Nucleus accumbens (tissue), 56 donors: ENCODE measurements at places on chromosomes 4 and X.
A peak's percentile ranks its signal among the peaks of the same experiment; 100 is the strongest.

- DNase-seq = no peak
Measured at GRCh38 chrX:68692651-68693050, 45.2 kb downstream of the STARD8 start.

DNA sequence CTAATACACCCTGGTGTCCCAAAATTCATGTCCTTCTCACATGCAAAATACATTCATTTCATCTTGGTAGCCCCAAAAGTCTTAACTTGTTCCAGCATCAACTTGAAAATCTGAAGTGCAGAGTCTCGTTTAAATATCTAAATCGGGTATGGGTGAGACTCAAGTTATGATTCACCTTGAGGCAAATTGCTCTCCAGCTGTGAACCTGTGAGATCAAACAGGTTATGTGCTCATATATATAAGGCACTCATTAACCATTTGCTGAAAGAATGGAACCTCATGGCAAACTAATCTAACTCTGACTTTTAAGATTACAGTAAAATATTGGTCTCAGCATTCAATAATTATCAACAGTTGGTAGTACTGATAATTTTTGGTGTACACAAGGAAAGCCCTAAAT lies 55.5 kb downstream of the PDLIM5 start:
- DNase-seq = no peak

DNA sequence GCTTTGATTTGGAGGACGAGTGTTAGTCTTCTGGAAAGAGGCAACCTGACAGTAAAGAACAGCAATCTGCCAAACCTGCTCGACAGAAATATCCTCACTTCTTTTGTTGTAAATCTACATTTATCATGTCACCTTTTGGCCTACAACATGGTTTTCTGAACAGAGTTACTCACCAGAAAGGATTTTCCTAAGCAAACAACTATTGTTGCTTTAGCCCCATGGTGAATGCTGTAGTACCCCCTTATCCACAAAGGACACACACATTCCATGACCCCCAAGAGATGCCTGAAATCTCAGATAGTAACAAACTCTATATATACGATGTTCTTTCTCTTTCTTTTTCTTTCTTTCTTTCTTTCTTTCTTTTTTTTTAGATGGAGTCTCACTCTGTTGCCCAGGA lies 42.7 kb downstream of the TMEM150C start:
- no peak for DNase-seq

GRCh38 chrX:30153881-30154260 lies 61.5 kb upstream of the MAGEB2 start:
- DNase-seq = no peak

DNA sequence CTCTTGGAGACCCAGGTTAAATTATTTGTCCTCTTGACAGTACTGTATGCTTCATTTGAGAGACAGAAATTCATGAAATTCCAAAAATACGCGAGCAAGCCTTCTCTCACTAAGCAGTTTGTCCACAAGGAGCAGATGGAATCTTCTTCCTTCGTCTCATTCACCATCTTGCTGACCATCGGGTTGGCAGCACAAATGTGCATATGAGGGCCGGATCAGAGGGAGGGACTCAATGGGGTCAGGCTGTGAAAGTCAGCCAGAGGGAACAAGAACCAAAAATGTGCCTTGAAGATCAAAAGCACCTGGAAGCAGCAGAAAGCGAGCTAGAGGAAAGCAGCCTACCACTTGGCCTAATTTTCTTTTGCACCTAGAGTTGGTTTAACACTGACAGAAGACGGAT lies 16.4 kb downstream of the NHSL2 start:
- no peak for DNase-seq

DNA sequence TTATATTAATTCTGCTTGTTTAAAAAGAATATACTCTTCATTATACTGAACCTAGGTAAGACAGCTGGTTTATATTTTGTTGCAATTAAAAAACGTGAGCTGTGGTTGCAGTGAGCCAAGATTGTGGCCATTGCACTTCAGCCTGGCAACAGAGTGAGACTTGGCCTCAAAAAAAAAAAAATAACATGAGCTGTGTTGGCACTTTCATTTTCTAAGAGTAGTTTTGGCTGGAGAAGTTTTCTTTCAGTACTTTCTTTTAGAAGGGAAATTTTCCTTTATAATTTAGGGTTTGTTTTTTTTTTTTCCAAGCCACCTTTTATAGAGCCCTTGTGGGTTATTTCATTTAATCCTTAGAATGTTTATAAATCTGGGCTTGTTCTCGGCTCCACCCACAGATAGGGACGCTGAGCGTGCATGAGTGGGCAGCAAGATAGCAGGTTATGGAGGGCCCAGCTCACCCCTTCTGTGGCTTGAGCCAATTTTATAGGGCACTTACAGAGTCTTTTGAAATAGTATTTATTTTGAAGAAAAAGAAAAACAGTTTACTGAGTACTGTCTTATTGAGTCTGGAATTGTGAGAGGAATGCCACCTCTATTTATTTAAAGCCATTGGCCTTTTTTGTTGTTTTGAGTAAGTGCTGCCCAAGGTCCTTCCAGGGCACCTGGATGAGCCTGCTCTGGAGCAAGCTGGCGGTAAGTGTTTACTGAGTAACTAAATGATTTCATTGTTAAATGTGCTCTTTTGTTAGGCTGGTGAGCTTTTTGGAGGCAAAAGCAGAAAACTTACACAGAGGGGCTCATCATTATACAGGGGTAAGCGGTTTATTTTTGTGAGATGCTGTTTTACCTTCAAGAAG lies 60.9 kb downstream of the HTT start:
- DNase-seq = no peak

GRCh38 chrX:41167888-41168287 lies 82.6 kb downstream of the USP9X start:
- DNase-seq = no peak

- DNase-seq = no peak
Measured at GRCh38 chrX:115559672-115560071, 1.3 kb upstream of the PLS3 start.

- DNase-seq = peak; percentile 65
Measured at GRCh38 chr4:10063544-10064300, 42.4 kb upstream of the SLC2A9 start.

DNA sequence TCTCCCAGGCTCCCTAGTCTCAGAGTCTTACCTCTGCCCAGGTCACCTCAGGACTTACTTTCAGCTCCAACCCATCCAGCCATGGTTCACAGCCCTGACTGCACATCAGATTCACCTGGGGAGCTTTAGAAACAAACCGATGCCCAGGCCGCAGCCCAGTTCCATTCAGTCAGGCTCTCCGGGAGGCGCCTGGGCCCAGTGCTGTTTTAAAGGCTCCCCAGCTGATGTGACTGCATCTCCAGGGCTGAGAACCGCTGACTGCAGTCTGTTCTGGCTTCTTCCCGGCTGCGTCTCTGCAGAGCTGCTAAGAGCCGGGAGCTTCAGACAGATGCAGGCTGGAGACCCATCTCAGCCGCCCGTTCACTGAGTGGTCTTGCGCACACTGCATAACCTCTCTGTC lies 44.4 kb upstream of the LGI2 start:
- no peak for DNase-seq

GRCh38 chrX:14039344-14039743 lies 9.7 kb upstream of the GEMIN8 start:
- no peak for DNase-seq

- DNase-seq = peak; percentile 37
Measured at GRCh38 chrX:150482537-150483206, 85.7 kb upstream of the MTM1 start.

DNA sequence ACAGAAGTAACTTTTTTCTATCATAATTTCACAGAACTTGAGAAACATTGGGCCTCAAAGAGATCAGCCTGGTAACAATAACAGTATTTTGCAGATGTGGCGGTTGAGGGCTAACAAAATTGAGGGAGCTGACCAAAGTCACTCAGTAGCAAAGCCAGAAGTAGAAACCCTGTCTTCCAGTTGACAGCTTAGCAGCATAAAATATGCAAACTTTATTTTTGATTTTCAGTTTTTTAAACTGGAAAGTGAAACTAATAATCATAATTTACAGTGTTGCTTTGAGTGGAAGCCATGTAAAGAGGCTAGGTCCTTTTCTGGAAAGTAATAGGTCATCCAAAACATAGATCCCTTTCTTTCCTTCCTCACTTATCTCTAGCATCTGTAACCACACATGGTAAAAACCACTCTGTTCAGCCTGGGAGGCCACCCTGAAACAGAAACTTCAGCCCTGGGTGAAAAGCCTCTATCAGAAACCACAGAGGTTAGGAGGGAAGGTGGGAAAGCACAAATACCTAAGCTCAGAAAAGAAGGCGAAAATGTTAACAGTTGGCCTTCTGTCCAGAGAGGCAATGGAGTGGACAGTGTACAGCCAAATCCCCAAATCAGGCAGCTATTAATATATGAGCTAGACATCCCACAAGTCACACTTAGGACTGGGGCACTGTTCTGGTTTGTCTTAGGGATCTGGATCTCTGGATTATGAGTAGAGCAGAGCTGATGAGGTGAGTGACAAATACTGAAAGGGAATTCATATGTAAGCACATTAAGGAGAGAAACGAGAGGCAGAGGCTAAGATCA lies 61.1 kb upstream of the ARSJ start:
- DNase-seq = no peak

- DNase-seq = no peak
Measured at GRCh38 chr4:15213302-15213970, 211.2 kb downstream of the CPEB2 start.

DNA sequence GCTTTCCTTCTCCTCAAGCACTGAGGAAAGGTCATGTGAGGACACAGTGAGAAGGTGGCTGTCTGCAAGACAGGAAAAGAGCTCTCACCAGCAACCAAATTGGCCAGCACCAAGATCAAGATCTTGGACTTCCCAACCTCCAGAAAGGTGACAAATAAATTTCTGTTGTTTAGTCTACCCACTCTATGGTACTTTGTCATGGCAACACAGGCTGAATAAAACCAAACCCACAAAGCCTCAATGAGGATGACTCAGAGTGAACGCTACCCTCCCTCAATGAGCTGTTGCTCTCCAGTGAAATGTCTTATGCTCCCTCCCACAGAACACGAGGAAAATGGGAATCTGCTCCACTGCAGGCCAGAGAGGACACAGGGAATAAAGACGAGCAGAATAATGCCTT lies 244.1 kb downstream of the RAB28 start:
- no peak for DNase-seq

GRCh38 chr4:36712013-36712412 lies 430.6 kb downstream of the DTHD1 start:
- DNase-seq = no peak

DNA sequence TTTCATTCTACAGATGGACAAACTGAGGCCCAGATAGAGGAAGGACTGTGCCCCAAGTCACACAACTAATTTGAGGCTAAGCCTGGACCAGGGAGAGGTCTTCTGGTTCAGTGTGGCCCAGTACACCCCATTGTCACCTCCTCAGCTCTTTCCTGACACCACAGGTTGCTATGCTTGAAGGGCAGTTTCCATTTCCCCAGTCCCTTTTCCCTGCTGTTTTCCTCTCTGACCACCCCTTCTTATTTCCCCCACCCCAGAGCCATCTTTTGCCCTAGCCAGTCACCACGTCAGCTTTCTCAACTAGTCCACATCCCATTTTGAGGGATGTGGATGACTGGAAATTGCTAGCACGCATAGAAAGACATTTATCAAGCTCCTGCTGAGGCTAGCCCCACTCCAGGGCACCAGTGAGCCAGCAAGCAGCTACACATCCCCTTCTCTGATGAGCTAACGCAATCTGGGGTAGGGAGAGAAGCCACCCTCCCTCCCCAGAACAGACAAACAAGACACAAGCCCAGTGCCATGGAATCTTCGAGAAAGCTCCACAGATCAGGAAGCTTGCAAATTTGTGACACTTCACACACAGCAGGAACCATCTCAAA lies 1.3 kb downstream of the GABRE start:
- DNase-seq = no peak

DNA sequence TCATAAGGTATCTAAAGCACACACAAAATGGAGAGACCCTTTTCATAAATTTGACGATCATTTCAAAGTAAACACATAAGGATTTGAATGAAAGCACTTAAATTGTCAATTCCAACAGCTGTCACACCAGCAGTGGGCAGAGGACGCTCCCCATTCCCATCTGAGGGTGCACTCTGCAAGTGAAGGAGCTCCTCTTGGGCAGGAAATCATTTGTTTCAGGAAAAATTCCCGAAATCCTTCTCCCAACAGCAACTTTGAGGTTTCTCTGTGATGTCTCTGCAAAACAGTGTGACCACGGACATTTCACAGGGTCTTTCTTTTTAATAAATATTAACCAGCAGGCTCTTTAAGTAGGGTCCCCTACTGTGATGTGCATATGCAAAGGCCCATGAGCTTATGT lies 111.0 kb downstream of the EPHA5 start:
- no peak for DNase-seq

DNA sequence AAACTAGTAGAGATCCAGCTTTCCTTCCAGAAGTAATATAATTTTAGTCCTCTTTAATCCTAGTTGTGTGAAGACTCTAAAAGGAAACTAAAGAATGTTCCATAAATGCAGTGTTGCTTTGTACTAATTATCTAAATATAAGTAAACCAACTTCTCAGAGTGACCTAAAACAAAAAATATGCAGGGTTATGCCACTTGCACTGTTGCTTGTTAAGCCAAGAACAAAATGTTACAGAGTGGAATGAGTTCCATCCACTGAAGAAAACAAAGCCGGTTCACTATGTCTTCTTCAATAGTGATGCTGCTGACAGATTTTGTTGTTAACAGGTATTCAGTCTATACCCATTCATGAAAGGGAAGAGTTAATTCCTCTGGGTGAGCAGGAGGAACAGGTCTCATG lies 252.0 kb upstream of the DIAPH2 start:
- no peak for DNase-seq

- no peak for DNase-seq
Measured at GRCh38 chrX:67585401-67585800, 41.6 kb downstream of the AR start.

DNA sequence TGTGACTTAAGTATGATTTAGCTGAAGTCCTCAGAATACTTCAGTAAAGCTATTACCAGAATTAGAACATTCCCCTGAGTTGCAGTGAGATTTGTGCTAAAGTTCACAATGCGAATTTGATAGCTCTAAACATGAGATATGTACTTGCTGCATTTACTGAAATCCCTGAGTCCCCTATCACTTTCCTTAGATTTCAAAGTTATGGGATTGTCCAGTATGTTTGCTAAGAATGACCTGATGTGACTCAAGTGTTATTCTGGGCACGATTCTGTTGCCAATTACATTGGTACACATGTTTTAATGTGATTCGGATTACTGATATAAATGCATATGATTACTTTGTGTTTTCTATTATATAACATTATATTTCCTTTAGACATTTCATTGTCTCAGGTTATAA lies 91.3 kb upstream of the AMOT start:
- no peak for DNase-seq

DNA sequence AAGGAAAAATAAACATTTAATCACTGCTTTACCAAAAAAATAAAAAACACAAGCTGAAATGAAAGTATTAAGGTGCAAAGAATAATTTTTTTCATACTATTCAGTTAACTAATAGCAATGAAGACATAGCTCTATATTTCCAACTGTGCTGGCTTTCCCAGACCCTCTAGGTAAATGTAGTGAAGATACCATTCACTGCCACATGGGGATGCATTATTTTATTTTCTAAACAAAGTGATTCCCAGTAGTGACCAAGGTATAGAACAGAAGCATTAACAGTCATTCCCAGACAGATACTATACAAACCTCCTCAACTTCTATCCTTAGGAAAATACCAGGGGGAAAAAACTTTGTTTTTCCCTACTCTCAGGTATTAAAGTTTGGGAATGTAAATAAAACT lies 39.4 kb downstream of the ANTXR2 start:
- DNase-seq = no peak

- no peak for DNase-seq
Measured at GRCh38 chr4:27057053-27057452, 196.4 kb downstream of the STIM2 start.

GRCh38 chr4:99654361-99654761 lies 3.3 kb downstream of the C4orf54 start:
- no peak for DNase-seq

- no peak for DNase-seq
Measured at GRCh38 chrX:104684077-104684476, 118.1 kb downstream of the IL1RAPL2 start.
